Mesenchymal stem cell (in vitro differentiated cells and primary cell): ENCODE measurements at places on chromosomes 6 and 20.
A peak's percentile ranks its signal among the peaks of the same experiment; 100 is the strongest.

GRCh38 chr6:35259948-35260590 lies 534 bp downstream of the ZNF76 start:
- no peak for DNase-seq

GRCh38 chr6:129709196-129709768 lies 695 bp downstream of the ARHGAP18 start:
- DNase-seq: peak; percentile 60

- no peak for DNase-seq
Observed at GRCh38 chr6:163627274-163628062, 212.9 kb downstream of the QKI start.

DNA sequence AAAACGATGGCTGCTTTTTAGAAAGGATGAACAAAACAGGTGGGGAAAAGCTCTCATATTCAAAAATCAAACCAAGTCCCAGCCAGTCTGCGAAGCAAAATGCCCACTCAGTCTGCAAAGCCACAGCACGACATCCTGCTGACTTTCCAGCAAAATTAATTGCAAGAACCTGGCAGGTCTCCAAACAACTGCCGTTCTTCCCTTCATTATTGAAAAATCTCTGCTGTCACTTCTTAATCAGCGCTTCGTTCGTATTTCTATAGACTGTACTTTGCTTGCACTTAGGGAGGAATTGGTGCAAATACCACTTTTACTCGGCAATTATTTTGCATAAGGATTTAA lies 222.4 kb downstream of the CBLN4 start:
- DNase-seq: no peak

DNA sequence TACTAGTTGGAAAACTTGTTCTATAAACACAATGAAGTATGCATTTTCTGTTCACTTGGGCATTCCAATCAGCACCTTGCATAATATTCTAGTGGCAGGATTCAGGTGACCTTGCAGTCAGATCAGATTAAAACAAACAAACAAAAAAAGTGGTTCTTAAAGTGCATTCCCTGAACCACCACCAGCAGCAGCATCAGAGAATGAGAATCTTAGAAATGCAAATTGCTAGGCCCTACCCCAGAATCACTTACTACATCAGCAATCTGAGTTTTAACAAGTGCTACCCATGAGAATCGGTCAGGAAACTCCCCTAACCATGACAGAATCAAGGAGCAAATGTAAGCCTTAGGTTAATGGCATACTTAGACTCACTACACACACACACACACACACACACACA lies 41.7 kb downstream of the SNAP25 start:
- DNase-seq: no peak

GRCh38 chr20:38208088-38208487 lies 43.0 kb upstream of the TGM2 start:
- no peak for DNase-seq

DNA sequence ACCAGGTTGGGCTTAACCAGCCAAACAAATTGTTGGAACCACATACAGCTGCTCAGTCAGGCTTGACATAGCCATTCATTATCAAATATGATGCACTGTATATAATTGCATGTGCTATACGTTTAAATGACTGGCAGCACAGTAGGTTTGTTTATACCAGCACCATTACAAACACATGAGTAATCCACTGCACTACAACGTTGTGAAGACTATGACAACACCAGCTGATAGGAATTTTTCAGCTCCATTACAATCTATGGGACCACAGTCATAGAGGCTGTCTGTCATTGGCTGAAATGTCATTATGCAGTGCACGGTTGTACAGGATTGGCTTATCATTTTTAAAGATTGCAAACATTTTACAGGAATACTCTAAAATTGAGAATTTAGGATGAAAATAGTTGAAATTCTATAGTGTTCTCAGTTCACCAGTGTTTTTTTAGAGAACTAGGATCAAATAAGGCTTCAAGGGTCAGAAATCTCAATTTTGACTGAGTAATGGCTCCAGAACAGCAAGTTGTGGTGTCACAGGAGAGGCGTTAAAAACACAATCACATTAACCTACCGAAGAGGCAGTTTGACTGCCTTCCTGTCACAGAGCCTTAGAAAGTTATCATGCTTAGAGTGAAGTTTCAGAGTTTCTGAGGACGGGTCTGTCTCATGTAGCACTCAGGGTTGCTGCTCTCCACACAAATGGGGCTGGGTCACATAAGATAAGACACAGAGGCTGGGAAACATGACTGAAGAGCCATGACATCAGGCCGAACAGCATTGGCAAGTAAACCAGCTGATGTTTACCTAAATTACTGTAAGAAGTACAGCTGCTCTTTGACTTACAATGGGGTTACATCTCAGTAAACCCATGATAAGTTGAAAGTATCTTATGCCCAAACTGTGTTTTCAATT lies 60.7 kb upstream of the SMLR1 start:
- peak; percentile 58 for DNase-seq

- DNase-seq: peak; percentile 37
Observed at GRCh38 chr20:49680484-49680883, 33.2 kb downstream of the B4GALT5 start.

DNA sequence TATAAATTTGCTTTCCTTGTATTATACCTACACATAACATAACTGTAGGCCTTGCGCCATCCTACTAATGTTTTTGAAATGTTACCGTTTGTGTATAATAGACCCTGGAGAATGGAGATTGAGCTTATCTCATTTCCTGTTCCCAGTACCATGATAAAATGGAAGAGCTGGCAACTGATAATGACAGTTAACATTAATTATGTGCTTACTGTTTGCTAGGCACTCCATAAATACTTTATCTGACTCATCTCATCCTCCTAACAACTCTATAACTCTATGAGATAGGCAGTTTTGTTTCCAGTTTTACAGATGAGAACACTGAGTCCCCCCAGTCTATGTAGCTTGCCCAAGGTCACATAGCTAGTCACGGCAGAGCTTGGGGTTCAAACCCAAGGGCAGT lies 396.7 kb downstream of the SYNE1 start:
- DNase-seq: no peak

- no peak for DNase-seq
Observed at GRCh38 chr6:126477678-126478077, 137.8 kb downstream of the CENPW start.

DNA sequence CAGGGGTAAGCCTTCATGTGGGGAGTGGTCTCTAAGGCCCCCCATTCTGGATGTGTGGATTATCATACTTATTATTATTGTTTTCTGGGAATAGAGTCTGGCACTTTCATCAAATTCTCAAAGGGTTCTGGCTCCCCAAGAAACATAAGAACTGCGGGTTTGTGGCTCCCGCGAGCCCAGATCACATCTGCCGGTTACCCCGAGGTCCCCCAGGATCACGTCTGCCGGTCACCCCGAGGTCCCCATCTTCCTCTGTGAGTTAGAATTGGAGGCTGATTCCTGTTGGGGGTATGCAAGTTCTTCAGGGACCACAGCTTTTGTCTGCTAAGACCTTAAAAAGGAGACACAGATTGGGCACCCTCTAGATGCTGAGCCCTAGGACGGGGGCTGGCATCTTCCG lies 116.7 kb upstream of the FRMD1 start:
- no peak for DNase-seq

DNA sequence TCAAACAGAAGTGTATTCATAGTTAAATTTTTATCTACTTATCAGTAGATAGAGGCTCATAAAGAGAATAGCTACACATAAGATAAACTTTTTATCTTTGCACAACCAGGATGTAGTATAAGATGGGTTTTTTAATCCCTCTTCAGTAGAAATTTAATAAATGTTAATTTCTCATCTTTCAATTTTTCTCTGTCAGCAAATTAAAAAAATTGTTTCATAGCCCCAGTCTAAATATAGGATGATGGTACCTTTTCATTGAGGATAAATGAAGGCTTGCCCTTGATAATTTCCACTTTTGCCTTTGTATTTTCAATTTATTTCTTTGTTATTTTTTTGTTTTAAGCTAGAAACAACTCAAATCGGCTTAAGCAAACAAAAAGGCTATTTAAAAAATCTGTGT lies 251.2 kb upstream of the NOX3 start:
- no peak for DNase-seq

DNA sequence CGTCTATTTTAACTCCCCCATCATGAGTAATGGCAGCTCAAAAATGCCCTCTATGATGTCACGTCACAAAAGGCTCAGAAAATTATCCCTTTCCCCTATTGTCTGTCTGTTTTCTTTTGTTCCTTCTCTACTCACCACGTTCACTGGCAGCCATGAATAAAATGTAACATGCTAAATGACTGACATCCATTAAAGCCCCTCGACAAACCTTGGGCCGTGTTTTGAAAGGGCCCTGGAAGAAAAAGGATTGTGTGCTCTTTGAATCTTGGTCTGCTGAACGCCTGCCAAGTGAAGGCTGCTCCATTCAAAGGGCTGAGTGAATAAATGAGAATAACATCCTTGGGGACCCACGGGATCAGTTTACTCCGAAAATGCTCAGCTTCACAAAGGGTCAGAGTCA lies 118.7 kb downstream of the RPS12 start:
- no peak for DNase-seq

GRCh38 chr6:47358440-47359225 lies 48.9 kb upstream of the TNFRSF21 start:
- DNase-seq: no peak

DNA sequence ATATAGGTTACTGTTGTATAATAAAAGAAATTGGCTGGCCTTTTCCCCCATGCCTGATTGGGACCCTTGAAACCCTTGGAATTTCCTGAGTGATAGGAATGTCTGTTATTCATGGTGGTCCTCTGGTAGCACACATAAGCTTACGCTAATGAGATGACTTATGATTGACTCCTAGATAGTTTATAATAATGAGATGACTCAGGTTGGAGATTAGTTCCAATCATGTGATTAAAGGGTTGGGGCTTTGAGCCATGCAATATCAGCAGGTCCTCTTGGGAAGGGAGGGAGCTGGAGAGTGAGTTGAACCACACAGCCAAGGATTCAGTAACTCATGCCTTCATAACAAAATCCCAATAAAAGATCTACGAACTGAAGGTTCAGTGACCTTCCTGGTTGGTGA lies 407.6 kb upstream of the MANEA start:
- no peak for DNase-seq

- DNase-seq: peak; percentile 50
Observed at GRCh38 chr20:41081276-41081814, 52.7 kb downstream of the TOP1 start.

DNA sequence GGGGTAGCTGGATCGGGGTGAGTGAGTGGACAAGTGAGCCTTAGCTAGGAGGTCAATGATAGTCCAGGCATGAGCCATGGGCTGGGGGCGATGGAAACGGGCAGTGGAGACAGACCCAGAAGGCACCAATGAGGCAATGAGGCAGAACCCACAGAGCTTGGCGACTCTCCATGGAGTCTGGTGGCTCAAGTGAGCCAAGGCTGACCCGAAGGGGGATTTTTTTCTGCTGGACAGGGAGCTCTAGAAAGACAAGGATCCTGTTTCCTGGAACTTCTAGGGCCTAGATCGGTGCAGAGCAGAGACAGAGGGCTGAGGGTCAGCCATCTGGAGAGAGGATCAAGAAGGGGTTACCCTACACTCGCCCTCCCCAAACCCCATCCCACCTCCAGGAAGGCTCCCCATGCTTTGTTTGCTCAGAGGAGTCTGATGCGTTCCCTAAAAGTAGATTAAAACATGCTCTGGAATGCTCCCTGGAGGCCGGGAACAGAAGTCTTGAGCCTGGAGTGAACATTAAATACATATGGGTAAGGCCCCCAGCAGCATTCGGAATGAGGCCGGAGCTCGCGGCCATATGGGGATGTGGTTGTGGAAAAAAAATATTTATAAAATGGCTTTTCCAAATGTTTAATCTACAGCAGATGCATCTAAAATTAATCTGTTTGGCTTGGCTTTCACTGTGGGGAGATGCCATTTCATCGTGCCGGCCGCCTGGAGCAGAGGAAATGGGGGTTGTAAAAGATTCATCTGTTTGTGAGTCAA lies 237.8 kb upstream of the PMEPA1 start:
- DNase-seq: no peak

GRCh38 chr20:16208443-16208842 lies 364.8 kb downstream of the KIF16B start:
- DNase-seq: no peak

DNA sequence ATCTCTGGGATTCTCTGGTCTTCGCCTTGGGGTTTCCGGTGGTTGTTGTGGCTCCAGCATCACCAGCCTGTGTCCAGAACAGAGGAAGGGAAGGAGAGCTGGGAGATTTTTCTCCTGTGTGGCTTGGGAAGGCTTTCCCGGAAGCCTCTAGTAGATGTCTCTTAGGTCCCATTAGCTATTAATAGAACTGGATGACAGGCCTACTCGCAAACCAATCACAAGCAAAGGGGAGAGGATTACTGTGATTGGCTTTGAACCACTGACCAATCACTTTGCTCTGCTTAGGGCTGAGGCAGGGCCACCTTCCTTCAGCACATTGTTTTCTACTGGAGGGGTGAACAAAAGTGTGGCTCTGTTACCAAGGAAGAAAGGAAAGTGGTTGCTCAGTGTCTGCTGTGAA lies 203.4 kb upstream of the SULF2 start:
- no peak for DNase-seq

- DNase-seq: no peak
Observed at GRCh38 chr6:130105996-130106704, 87.8 kb downstream of the L3MBTL3 start.

GRCh38 chr6:106444777-106445507 lies 84.4 kb downstream of the CRYBG1 start:
- DNase-seq: peak; percentile 73

GRCh38 chr6:87766211-87766610 lies 64.2 kb upstream of the AKIRIN2 start:
- peak; percentile 42 for DNase-seq

DNA sequence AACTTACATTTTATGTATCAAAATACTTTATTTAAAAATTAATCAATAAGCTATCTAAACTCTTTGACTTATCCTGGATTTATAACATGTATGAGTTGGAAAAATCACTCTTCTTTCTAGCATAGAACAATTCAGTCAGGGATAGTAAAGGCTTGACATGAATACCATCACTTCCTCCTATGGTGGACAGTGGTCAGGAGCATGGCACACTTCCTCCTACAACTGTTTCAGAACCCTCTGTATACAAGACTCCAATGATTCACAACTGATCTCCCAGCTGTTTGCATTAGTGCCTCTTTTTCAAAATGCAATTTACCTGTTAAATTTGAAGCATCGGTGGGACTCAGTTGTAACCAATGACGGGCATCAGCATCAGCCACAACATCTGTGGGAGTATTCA lies 129.7 kb downstream of the RALGAPA2 start:
- DNase-seq: no peak
